ENCODE measurements at places on chromosomes 12 and 14.

- peak; percentile 70 for DNase-seq
These were observed 11.0 kb upstream of the FBXL14 start for GRCh38 chr12:1605129-1606020.

DNA sequence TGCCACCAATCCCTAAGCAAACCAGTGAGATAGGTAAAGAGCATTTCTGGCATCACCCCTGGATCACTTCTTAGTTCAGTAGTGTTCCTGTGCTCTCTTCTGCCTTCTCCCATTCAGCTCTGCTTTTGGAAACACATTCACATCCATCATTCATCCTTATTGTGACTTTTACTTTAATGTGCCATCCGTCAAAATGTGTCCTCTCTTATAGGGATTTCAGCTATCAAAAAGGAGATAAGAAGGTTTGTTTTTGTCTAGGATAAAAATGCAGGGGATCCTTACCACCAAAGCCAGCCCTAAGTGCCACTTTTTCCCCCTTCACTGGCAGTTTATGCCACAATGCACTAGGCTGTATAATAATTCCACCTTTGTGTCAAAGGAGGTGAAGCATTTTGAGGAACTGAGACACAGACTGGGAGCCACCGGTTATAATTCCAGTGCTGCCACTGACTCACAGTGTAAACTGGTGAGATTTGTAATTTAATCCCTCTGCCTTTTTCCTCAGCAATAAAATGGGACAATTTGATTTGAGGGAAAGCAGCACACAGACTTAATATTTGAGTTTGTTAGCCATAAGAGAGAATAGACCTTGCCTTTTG is 158.6 kb downstream of the PAX9 start:
- no peak for DNase-seq

GRCh38 chr12:117803001-117803400 is 165.8 kb downstream of the KSR2 start:
- no peak for DNase-seq

GRCh38 chr14:74309125-74310022 is 6.6 kb upstream of the ABCD4 start:
- DNase-seq: no peak

DNA sequence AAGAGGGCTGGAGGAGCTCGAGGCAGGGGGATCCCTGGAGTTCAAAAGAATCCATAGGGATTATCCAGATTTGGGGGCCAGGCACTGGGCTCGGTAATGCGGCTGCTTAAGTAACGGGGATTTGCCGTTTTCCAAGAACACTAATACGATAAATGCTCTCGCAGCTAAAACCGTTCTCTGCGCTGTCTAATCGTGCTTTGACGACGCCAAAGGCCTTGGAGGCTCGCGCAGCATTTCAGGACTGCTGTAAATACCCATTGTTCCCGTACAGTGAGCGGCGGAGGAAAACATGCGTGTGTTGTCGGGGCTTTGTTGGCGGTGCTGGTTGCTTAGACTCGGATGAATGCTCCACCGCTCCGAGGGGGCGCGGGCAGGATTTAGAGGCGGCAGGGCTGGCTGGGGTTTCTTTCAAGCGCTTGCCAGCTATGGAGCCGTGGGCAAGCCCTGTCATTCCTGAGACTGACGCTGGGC is 26.2 kb downstream of the DIO3 start:
- no peak for DNase-seq
